ENCODE measurements at places on chromosomes 4 and X.

GRCh38 chrX:150913511-150913910 is 15.0 kb upstream of the CD99L2 start:
- no peak for DNase-seq

DNA sequence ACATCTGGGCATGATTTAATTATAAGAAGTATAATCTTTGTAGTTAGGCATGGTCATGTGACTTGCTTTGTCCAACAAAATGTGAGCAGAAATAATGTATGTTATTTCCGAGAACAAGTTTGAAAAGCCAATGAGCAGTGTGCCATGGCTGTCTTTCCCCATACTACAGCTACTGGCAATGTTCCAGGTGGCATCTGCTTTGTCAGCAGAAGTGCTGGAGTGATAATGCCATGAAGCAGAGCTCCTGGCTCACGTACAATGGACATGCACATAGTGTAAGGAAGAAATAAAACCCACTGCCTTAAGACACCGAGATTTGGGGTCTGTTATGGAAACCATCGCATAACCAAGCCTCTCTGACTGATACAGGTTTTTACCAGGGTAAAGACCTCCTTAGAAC is 212.6 kb upstream of the RASGEF1B start:
- DNase-seq = no peak

- no peak for DNase-seq
These were observed 61.9 kb downstream of the ANKRD50 start for GRCh38 chr4:124650614-124651013.

DNA sequence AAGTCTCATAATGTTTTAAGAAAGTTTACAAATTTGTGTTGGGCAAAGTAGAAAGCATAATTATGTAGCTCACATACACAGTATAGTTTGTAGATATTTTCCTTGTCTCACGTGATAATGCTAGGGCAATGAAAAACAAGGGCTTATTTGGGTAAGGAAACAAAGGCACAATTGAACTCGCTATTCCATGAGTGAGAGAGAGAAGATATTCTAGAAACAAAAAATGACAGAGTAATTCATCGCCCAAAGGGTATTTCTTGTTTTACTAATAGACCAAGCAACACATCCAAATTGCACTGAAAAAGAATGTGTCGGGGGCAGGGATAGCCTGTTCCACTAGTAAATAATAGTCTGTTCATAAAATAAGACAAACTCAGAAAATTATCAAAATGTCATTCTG is 3.6 kb upstream of the ASB11 start:
- DNase-seq = no peak

GRCh38 chrX:97682991-97683840 is 799.5 kb downstream of the RPA4 start:
- no peak for DNase-seq

Measured in BJ (cell line).